ENCODE measurements at places on chromosomes 1 and 21.
A peak's percentile ranks its signal among the peaks of the same experiment; 100 is the strongest.

DNA sequence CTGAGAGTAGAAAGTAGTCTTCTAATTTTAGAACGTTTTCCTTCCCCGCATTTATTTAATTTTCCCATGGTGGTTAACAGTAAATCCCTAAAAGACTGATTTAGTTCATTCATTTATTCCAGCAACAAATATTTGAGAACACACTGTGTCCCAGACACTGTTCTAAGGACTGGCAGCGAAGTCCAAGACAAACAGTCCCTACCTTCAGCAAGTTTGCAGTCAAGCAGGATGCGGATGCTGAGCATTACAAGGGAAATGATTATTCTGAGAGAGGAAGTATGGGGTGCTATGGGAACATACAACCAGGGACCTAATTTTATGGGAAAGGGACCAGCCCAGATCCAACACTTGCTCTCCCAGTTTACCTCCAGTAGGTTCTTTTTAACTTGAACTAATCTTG, 1.2 kb upstream of the C1orf74 start:
- no peak for DNase-seq

DNA sequence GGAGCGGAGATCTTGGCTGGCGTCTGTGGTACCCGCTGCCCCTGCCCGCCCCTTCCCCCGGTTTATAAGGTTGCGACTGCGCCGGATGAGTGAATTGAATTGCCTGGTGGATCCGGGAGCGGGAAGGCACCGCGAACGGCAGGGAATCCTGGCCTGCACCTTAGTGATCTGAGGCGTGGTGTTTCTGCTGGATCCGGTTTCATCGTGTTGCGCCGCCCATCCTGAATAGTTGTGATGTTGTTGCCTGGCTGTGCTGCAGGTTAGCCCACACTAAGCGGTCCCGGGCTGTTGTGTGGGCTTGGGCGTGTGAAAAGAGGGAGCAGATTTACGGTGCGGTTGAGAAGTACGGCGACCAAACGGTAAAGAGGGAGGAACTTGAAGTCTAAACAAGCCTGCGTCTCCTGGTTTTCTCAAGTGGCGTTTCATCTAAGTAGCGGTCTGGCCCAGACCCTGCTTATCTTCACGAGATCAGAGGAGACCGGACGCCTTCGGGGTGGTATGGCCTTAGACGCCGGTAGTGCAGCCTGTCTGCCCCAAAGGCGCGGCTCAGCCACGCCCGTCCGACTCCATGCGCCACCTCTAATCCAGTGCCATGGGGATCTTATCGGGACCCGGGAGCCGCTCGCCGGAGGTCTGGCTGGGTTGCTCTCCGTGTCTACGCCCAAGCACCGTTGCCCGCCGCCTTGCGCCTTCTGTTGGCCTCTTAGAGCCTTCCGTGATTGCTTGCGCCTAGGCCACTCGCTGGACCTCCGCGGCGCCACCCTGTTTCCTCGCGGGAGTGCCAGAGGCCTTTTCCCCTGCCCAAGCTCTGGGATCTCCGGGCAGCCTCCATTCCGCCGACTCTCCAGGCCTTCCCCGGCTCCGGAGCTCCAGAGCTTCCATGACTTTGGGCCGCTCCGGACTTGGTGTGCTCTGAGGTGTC, 87.5 kb upstream of the RHOU start:
- DNase-seq = no peak

GRCh38 chr1:94622757-94623156, 81.2 kb upstream of the F3 start:
- no peak for DNase-seq

- DNase-seq = no peak
Measured at GRCh38 chr1:53366901-53367502, 39.1 kb upstream of the LRP8 start.

- DNase-seq = no peak
Measured at GRCh38 chr1:48691429-48692001, 85.2 kb downstream of the BEND5 start.

DNA sequence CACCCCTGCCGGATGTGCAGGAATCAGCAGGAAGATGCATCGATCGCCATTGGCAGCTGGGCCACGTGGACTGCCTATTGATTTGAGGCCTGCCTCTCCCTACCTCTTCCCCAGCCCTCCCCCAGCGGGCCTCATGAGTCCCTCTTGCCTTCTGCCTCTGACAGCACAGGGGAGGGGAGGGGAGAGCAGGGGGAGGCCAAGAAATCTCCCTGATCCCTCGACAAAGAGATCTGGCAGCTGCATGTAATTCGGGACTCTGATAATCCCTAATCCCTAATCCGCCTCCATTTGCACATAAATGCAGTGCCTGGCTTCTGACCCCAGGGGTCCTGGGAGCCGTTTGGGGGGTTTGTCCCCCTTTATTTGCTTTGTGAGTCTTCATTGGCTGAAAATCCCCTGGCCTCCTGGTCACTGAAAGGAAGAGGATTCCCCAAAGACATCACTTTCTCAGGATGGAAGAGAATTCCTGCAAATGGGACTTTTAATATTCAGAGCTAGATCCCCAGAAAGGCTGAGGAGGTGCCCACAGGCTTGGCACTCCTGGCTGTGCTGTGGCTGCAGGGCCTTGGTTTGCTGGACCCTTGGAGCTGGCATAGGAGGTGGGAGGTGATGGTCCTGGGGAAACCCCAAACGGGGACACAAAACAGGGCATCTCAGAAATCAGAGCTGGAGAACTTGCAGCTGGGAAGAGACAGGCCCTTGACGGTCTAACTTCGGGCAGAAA, 239.4 kb upstream of the POU3F1 start:
- no peak for DNase-seq

GRCh38 chr1:227043755-227044154, 103.7 kb downstream of the COQ8A start:
- DNase-seq = no peak

DNA sequence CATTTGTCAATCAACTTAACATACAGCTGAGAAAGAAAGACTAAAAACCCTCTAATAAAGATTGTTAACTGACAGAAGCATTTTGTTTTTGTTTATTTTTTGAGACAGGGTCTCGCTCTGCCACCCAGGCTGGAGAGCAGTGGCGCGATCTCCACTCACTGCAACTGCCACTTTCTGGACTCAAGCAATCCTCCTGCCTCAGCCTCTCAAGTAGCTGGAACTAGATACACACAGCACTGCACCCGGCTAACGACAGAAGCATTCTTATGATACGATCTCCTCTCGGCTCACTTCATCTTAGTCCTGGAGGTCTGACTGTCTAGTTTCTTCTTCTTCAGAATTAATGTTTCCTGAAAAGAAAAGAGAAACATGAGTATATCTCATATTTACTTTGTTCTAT, 23.5 kb downstream of the RSPH1 start:
- no peak for DNase-seq

DNA sequence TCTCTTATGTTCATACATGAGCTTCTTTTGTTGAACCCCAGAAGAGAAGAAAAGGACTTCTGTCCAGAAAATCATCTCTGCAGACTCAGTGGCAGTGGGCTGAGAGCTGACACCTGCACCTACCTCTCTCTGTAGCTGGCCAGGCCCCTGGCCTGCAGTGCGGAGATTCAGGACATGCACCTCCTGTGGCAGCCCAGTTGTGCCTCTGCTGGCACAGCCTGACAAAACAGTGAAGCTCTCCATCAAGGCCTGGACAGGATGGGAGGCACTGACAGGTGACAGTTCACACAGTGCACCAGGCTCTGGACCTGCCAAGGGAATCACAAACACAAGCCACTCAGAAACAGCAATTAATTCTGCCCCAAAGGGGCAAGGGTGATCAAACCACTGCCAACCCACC, 88.8 kb downstream of the TGFBR3 start:
- no peak for DNase-seq

GRCh38 chr1:224169718-224170270, 13.2 kb upstream of the DEGS1 start:
- no peak for DNase-seq

- DNase-seq = no peak
Measured at GRCh38 chr1:87403061-87403820, 74.6 kb downstream of the LMO4 start.

DNA sequence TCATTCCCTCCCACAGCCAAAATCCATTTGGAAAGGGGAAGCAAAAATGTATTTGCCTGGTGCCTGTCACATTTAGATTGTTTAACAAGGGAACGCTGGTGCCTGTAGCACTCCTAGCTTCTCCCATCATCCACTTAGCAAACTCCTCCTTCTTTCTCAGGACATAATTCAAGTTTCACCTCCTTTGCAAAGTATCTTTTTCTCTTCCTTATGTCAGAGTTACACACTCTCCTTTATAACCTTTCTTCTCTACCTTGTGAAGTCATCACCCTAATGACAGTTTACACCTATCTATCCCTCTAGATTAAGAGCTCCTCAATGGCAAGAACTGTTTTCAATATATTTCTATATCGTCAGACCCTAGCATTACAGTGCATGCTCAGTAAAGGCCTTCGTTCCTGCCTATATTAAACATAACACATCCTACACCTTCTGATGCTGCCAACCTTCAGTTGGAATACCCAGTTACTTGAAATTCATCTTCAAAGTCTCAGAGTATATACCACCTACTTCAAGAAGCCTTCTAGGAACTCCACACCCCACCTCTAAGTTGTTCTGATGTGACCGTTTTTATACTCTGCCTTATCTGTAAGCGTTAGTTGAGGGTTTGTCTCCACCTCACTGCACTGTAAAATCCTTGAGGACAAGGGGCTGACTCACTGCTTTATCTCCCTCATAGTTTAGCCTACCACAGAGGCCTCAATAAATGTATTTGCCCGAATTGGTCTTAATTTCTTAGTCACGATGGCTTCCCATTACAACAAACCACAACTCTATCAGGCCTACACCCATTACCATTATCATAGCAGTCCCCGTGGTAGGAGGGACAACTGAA, 1.0 kb upstream of the EPS15 start:
- DNase-seq = peak; percentile 34

DNA sequence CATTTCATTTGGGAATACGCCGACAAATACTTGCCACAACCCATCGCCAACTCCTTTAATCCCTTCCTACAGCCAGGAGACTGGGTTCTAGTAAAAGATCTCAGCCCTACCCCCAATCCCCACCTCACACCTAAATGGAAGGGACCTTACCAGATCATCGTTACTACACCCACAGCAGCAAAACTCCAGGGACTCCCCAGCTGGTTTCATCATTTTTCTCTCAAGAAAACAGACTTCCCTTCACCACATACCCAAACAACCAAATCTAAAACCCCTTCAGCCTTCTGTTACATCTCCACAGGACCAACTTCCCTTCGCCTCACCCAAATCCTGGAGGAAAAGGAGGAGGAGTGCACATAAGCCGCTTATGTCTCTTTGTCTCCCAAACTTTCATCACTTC, 23.7 kb upstream of the SLC2A5 start:
- no peak for DNase-seq

DNA sequence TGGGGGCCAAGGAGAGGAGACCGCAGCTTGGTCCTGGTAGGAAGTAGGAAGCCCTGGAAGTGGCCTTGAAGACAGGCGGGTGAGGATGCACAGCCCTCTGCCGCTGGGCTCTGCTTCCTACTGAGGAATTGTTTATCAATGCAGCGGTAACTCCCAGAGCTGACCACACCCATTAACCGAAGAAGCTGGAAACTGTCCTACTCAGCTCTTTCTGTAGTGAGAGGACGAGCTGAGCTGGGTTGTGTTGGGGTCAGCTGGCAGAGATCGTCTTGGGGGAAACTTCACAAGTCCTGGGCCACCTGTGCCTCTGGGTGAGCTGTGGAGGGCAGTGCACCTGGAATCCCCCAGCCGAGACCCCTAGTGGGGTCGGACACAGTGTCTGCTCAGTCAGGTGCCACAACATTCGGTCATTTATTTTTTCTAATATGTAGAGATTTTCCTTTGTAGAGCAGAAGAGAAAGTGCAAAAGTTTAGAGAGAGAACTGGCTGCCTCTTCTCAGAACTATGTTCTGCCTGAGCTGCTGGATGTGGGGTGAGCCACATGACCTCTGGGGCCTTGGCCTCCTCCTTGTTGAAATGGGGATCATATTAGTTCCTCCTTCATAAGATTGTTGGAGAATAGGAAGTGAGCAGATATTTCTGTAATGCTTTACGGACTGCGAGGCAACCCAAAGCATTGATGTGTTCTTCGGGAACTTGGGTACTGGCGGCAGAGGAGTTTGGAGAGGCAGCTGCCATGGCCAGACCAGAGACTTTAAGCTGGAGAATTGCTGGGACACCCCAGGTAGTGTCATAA, 3.6 kb downstream of the NECAP2 start:
- DNase-seq = no peak

DNA sequence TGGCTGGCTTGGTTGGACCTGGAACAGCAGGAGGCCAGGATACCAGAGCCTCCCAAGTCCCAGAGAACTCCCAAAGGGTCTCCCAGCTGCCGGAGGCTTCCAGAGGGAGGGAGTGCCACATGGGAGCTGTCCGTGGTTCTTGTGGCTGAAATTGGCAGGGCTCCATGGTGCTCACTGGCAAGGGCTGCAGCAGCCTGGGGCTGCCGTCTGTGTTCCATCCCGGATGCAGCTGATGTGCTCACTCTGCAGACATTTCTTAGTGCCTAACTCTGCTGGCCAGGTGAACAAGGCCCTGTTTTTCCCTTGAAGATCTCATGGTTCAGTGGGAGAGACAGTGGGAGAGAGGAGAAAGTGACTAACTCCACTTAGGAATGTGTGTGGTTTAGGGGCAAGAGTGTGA, 261.1 kb downstream of the CAMTA1 start:
- DNase-seq = no peak

GRCh38 chr1:228012555-228012954, 5.8 kb downstream of the WNT3A start:
- no peak for DNase-seq

DNA sequence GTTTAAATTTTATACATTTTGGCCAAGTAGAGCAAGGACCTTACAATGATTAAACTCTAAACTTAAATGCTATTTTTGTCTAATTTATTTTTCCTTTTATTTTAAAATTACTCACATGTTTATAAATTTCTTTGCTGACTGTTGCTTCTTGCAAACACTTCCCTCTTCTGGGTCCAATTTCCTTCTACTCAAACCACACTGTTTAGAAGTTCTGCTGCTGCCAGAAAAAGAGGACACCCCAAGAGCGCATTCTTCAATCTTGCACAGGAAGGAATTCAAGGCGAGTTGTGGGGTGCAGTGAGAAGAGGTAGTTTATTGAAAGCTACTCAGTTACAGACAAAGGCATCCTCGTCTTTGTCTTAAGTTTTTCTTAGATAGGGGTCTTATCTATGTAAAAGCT, 88.5 kb upstream of the NEK7 start:
- DNase-seq = no peak

- DNase-seq = no peak
Measured at GRCh38 chr1:91714867-91715381, 171.0 kb downstream of the TGFBR3 start.

DNA sequence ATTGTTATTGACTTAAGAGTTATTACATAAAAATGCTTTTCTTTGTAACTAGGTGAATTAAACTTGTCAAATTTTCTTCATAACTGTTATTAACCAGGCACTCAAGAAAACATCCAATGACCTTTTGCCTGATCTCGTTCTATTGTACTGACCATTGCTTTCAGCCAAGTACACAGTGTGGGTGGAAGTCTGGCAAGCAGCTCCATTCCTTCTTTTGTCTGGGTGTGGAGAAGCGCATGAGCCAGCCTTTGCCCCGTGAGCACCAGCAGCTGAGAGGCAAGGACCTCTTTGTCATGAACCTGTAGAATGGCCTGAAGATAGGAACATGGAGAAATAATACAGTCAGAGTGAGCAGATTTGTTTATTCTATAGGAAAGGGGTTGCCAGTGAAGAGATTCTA, 57.5 kb downstream of the IARS2 start:
- DNase-seq = no peak

Data from stimulated activated naive CD4-positive, alpha-beta T cell (primary cell).